NCI-H2029 treated with DMSO at 0.1 percent for 48 hours (cell line): ENCODE measurements at places on chromosomes 6 and 20.

- DNase-seq = no peak
Measured at GRCh38 chr6:53858913-53859312, 64.1 kb downstream of the LRRC1 start.

- no peak for DNase-seq
Measured at GRCh38 chr6:26103141-26103769, 16.0 kb downstream of the HFE start.

- no peak for DNase-seq
Measured at GRCh38 chr20:33249456-33249855, 13.7 kb downstream of the BPIFA1 start.

- no peak for DNase-seq
Measured at GRCh38 chr20:11173916-11174315, 500.1 kb upstream of the JAG1 start.

DNA sequence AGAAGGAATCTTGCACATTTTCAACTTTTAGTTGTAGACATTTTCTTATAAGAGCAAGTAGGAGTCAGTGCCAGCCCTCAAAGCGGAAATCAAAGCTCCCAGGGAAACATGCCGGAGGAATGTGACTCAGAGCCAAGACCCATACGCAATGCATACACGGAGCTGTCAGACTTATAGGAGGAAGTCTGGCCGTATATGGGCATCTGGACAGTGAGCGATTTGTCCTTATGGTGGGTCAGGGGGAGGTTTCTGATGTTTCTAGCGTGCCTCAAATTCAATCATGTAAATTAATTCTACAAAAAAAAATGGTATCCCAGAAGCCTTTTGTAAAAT lies 3.6 kb upstream of the CCN2 start:
- no peak for DNase-seq

- DNase-seq = peak; percentile 37
Measured at GRCh38 chr6:111486921-111487320, 3.9 kb upstream of the REV3L start.

GRCh38 chr6:111198841-111199240 lies 111.5 kb downstream of the SLC16A10 start:
- no peak for DNase-seq

GRCh38 chr20:952196-952795 lies 36.2 kb upstream of the ANGPT4 start:
- no peak for DNase-seq

DNA sequence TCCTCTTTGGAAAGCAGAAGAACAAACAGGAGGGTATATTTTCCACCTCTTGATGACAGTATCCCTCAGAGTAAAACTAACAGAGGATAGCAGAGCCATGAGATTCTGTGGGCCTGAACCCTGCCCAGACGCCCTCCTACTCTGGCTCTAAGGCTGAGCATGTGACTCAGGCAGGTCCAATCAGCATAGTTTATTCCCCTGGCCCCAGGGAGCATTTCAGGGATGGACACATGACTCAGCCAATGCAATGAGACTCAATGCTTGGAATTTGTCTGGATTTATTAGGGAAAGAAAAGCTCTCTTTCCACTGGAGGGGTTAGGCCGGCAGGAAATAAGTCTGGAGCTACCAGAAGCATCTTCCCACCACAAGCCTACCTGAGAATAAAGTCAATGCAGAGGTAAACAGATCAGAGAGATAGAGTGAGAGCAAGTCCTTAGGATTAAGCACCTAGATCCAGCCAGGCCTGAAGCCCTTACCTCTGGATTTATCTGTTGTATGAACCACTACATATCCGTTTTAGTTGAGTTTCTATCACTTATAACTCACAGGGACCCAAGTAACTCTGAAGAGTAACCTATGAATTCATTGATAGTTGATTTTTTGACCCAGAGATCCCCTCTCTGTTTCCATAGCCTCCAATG lies 68.2 kb upstream of the EYA2 start:
- no peak for DNase-seq

GRCh38 chr20:45445805-45446562 lies 23.6 kb upstream of the WFDC2 start:
- peak; percentile 7 for DNase-seq

GRCh38 chr20:37310951-37311350 lies 21.5 kb downstream of the MANBAL start:
- peak; percentile 13 for DNase-seq

DNA sequence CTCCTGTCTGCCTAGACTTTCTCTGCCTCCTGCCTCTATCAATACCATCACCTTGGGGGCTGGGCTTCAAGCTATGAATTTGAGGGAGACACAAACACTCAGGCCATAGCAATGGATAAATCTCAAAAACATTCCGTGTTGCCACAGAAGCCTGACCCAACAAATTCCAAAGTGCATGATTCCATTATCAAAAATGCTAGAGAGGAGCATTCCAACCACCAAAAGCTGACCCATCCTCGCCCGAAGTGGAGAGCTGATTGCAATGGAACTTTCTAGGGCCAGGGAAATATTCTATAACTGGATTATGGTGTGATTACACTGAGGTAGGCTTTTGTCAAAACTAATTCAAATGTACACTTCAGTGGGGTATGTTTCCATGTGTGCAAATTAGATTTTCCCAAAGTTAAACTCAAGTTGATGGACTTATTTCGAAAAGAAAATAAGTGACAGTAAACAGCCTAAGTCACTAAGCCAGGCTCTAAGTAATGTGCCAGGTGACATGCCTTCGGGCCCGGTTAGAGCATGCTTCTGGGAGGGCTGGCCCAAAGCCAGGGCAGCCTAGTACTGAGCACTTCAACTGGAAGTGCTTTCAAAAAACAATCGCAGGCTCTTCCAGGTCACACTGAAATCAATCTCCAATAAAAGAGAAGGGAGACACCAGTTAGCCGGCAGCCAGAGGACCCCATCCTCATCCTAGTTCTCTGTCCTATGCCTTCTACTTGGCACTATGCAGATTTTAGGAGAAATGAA lies 142.3 kb downstream of the TBXT start:
- DNase-seq = no peak

DNA sequence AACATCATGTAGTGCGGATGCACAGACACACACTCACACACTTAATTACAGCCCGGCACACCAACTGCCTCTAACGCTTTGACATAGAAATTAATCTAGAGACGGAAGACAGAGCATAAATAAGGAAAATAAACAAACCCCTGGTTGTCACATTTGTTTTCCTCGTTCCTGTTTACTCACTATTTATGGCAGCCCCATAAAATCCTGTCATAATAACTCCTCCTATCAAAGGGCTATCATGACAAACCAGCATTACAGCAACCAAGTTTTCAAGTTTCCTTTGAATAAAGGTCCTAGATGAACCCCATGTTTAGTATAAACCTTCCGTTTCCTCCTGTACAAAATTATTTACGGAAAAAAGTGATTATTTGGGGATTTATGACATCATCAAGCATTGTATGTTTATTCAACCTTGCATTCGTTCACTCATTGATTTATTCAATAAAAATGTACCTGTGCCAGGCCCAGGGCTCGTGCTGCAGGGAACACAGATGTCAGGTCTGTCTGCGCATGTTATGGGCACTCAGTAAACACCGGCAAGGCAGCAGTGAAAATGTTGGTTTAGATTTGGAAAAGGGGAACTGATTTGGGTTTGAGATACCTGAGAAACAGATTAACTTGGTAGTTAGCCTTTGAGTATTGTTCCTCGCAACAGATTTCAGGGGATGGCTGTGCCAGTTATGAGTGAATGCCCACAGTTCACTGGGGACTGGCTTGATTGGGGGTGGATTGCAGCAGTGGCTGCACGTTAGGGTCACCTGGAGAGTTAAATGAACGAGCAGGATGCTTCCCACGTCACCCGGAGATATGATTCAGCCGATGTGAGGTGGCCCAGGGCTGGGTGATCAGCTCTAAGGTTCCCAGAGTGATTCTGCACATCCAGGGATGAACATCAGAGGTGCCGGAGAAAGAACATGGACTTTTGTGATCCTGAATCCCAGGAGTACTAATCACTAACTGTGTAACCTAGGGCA lies 295.3 kb upstream of the FOXQ1 start:
- DNase-seq = no peak

- DNase-seq = no peak
Measured at GRCh38 chr6:49919261-49919660, 44.7 kb downstream of the DEFB114 start.

DNA sequence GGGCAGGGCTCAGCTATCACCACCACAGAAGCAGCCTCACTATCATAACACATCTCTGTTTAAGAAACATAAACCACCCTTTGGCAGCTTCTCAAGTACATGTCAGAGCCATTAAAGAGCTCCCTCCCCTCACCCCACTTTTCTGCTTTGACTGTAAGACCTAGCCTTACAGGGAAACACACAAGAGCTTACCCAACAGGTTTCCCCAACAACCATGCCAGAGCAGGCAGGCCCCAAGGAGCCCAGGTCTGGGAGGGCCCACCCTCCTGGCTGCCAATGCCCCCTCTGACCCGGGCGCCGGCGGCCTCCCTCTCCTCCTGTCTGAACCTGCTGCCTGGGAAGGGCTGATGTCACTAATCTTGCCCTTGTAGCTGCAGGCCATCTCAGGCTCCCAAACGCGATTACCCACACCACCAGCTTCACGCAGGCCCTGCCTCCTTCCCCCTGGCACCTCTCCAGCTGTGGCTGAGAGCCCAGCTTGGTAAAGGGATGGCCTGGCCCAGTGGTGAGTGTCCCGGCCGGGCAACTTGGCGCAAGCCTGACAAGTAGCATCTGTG lies 402.0 kb downstream of the MAFB start:
- peak; percentile 56 for DNase-seq

- DNase-seq = no peak
Measured at GRCh38 chr20:61664556-61665320, 400.9 kb downstream of the TAF4 start.

- no peak for DNase-seq
Measured at GRCh38 chr6:163175301-163175700, 239.2 kb upstream of the QKI start.

DNA sequence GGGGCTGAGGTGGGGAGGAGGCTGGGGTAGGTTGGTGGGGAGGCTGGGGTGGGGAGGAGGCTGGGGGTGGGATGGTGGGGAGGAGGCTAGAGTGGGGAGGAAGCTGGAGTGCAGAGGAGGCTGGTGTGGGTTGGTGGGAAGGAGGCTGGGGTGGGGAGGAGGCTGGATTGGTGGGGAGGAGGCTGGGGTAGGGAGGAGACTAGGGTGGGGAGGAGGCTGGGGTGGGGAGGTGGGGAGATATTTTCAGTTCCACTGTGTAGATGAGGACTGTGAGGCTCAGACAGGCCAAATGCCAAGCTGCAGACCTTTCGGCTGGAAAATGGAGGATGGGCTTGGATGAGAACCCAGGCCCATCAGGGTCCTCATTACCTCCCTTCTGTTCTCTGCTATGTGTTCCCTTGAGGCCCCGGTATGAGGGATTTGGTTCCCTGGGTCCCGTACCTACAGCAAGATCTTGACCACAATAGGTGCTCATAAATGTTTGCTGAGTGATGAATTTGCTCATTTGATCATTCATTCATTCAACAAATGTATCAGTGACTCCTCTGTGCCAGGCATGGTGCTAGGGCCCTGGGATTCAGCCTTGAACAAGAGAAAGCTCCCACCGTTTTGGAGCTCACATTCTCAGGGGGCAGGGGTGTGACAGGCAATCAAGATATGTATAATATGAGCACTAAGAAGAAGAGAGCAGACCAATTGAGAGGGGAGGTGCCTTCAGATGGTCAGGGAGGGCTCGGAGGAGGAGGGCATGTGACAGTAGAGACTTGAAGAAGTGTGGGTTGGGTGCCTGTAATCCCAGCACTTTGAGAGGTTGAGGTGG lies 36.1 kb upstream of the NOL4L start:
- DNase-seq = no peak

- no peak for DNase-seq
Measured at GRCh38 chr6:3286641-3287171, 28.0 kb downstream of the PSMG4 start.

- no peak for DNase-seq
Measured at GRCh38 chr6:37691904-37692806, 5.5 kb downstream of the MDGA1 start.

- no peak for DNase-seq
Measured at GRCh38 chr6:123526128-123526527, 110.6 kb downstream of the TRDN start.

DNA sequence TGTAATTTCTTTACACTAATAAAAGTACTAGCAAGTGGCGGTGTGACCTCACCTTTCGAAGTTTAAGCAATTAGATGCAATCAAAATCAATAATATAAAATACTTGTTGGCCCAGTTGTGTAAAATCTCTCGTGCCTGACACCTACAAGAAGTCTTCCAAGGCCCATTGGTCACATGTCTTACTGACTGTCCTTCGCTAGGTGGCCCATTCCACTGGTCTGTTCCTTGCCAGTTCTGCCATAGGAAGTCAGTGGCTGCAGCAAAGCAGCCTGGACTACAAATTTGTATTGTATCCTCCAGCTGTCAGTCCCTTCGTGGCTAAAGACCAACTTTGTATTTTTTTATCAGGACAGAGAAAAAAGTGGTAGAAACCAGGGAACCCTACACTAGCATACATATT lies 61.8 kb downstream of the CYB5R4 start:
- no peak for DNase-seq

GRCh38 chr6:126170978-126171382 lies 168.9 kb upstream of the CENPW start:
- DNase-seq = no peak

- DNase-seq = peak; percentile 30
Measured at GRCh38 chr6:44253307-44254101, 3.8 kb downstream of the SLC35B2 start.

- peak; percentile 4 for DNase-seq
Measured at GRCh38 chr6:46410334-46410953, 80.8 kb downstream of the RCAN2 start.

DNA sequence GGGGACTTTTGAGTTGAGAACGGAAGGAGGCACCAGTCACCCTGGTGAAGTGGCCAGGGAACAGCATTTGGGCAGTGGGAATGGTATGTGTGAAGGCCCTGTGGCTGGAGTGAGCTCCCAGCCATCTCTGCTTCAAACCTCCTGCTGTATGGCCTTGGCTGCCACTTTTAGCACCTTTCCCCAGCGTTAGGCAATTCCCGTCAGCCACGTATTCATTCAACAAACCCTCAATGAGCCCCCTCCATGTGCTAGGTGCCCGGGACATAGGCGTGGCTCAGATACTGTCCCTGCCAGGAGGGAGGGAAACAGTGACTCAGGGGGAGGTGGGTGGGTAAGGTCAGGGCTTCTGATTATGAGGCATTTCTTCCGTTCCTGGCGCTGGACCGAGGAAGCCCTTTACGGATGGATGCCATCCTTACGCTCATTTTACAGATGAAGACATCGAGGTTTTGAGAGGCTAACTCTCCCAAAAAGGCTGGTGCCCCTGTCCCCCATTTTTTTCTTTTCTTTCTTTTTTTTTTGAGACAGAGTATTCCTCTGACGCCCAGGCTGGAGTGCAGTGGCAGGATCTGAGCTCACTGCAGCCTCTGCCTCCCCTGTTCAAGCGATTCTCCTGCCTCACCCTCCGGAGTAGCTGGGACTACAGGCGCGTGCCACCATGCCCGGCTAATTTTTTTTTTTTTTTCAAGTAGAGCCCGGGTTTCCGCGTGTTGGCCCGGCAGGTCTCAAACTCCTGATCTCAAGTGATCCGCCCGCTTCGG lies 37.5 kb downstream of the SRC start:
- DNase-seq = no peak
